SHP77 treated with DMSO at 0.1 percent for 48 hours (cell line): ENCODE measurements at places on chromosomes 2 and 18.

GRCh38 chr18:28065031-28065792 lies 111.7 kb downstream of the CDH2 start:
- no peak for DNase-seq

DNA sequence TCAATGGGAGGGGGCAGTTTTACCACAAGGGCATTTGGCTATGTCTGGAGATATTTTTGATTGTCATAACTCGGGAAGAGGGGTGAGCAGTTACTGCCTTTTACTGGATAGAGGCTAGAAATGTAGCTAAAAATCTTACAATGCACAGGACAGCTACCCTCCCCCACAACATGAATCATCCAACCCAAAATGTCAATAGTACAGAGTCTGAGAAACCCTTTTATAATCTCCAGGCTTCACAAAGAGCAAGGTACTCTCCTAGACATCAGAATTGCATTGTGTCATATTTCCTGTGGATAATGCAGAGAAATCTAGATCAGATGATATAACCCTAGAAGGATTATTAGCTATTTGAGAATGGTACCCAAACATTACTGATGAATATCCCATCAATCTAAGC lies 277.1 kb upstream of the NRP2 start:
- no peak for DNase-seq

DNA sequence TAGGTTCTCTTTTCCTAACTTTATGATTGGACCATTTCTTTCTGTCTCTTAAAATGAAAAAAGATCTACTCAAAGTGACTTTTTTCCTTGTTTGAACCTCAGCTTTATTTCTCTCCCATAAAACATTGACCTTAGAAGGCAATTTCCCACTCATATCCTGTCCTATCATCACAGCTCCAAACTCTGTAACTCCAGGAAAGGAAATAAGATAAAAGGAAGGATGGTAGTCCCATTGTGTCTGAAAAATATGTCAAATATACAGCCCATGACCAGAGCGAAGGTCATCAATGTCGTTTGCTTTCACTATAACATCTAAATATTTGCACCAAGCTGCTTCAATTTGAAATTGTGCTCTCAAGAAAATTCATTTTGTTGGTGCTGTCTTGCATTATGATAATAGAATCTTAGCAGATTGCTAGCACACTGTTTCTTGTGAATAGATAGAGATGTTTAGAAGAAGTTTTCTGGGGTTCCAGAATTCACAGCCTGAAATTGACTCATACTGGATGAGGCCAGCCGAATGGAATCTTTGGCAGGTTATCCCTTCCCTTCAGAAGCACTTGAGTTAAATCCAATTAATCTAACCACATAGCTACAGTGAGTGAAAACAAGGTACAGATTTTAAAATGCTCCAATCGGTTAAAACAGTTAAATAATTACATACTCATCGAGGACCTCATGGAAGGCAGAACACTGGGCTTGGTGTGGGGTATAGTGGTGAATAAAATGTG lies 95.1 kb downstream of the CRIM1 start:
- no peak for DNase-seq

DNA sequence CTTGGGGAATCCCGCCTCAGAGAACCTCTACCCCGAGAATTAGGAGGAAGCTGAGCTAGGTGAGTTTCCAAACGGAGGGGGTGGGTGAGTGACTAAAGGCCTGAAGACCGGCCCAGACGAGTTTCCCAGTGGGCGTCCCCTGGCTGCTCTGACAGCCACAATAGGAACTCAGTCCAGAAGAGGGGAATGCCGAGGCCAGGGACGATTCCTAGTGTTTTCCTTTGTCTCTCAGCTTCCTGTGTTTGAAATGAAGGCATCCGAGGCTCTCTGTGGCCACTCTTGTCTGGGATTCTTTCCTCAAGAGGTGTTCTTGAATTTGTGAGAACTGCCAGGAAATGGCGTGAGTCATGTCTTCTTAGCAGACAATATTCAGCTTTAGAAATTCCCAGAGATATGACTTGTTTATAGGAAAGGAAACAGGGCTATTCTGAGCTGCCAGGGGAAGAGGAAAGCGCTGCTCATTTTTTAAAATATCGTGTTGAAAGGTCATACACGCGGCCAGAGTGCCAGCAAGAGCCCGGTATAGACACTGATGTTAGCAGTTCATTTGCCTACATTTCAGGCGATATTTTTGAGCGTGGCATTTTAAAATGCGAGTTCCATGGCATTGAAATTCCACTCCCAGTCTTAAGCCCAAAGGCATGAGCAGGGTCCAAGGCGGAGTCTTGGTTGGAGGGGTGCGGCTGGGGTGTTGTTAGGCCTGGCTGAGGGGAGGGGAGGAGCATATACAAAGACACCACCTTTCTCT lies 169.1 kb upstream of the KLF7 start:
- no peak for DNase-seq

- no peak for DNase-seq
Observed at GRCh38 chr2:111058264-111058663, 62.5 kb upstream of the BCL2L11 start.

- DNase-seq: no peak
Observed at GRCh38 chr2:186467421-186467820, 18.6 kb upstream of the ZC3H15 start.

DNA sequence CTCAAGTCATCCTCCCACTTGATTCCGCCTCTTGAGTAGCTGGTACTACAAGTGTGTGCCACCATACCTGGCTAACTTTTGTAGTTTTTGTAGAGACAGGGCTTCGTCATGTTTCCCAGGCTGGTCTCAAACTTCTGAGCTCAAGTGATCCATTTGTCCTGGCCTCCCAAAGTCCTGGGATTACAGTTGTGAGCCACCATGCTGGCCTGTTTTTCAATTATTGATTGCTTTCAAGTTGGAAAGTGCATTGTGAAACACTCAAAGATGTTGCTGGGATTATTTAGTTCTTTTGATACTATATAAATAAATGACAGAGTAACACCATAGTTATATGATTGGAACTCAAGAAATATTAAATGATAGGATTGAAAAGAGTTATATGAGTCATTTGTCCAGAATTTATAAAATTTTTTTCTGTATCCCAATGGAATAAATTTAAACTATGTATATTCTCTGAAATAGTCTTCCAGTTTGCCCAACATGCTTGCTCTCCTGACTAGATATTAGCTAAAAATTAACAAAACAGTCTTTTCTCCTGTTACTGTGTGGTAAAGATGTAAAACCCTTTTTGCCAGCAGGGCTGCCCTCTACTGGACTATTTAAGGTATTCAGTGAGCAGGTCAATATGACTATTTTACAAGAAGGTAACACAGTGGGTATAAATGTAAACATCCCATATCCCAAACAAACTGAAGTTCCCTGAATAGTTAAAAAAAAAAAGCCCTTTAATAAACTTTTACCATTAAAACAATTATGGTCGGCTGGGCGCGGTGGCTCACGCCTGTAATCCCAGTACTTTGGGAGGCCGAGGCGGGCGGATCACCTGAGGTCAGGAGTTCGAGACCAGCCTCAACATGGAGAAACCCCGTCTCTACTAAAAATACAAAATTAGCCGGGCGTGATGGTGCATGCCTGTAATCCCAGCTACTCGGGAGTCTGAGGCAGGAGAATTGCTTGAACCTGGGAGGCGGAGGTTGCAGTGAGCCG lies 42.7 kb downstream of the ACSL3 start:
- peak; percentile 32 for DNase-seq

- no peak for DNase-seq
Observed at GRCh38 chr2:49933711-49934110, 779.4 kb upstream of the FSHR start.

- no peak for DNase-seq
Observed at GRCh38 chr2:239179851-239180371, 220.9 kb downstream of the HDAC4 start.

DNA sequence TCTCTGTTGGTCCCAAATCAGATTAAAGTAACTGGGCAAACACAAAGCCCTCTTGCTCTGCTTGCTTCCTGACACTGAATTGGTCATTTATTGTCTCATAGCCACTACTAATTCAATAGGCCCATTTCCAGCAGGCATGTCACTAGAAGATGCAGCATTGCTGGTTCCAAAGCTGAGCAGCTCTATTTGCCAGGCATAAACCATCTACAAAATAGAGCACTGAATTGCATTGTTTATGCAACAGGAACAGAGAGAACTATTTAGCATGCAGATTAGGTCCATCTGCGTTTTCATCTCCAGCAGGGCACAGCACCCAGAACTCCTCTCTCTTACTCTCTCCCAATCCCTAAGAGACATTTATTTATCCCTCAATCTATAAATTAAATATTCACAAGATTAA lies 227.6 kb downstream of the SUCLG1 start:
- DNase-seq: no peak
